ENCODE measurements at places on chromosomes 11 and 22.
A peak's percentile ranks its signal among the peaks of the same experiment; 100 is the strongest.

- peaks cover 18% of the 10 kb centered on the region for H3K36me3 ChIP-seq
- H3K4me1 ChIP-seq = peaks cover 37% of the 10 kb centered on the region
- DNase-seq = no peak
- H3K27me3 ChIP-seq = no peaks in the 10 kb centered on the region
- H3K4me3 ChIP-seq = no peak overlapping the region
- H3K27ac ChIP-seq = no peak overlapping the region
Observed at GRCh38 chr11:78467370-78467769, 49.8 kb upstream of the GAB2 start.

DNA sequence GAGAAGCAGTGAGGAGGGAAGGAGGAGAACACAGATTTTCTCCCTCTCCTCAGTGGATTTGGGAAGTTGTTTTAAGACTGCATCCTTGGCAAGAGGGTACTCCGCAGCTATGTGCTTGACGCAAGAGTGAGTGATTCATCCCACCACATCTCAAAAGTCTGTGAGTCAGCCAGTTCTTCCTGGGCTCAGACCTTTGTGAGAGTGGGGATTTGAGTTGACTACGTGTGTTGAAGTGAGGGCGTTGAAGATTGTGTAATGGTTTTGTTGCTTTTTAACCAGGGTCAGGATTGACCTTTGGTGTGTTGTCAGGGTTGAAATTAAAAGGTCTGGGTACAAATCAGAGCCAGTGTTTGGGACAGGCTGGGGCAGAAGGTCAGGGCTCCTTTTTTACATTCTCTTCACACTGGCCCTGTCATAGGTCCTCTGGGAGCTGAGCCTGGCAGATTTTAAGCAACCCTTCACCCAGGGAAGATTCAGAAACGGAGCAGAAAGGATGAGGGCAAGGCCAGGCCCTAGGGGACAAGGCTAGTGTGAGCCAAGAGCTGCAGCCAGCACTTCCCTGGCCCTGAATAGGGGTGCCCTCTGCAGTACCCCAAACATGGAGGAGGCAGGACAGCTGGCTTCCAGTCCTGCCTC, 4.2 kb upstream of the C11orf86 start:
- H3K27me3 ChIP-seq = peaks cover 12% of the 10 kb centered on the region
- no peak overlapping the region for H3K27ac ChIP-seq
- H3K4me3 ChIP-seq = no peak overlapping the region
- H3K36me3 ChIP-seq = no peaks in the 10 kb centered on the region
- no peaks in the 10 kb centered on the region for H3K4me1 ChIP-seq

DNA sequence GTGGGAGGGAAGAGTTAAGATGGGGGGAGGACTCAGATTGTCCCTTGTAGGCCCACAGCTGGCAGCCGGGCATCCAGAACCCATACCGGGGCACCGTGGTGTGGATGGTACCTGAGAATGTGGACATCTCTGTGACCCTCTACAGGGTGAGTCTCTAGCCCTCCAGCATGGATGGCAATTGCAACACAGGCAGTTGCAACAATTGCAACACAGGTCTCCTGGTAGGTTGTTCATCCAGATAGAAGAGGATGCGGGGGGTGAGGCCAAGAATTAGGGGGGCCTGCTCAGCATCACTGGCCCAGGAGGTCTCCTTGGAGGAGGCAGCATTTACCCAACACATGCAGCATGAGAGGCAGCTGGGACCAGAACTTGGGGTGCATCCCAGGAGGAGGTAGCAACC, 3.4 kb downstream of the EHBP1L1 start:
- no peaks in the 10 kb centered on the region for H3K27me3 ChIP-seq
- H3K36me3 ChIP-seq = peaks cover 53% of the 10 kb centered on the region
- H3K4me3 ChIP-seq = no peak overlapping the region
- peak overlapping the region; percentile 80 for H3K27ac ChIP-seq

DNA sequence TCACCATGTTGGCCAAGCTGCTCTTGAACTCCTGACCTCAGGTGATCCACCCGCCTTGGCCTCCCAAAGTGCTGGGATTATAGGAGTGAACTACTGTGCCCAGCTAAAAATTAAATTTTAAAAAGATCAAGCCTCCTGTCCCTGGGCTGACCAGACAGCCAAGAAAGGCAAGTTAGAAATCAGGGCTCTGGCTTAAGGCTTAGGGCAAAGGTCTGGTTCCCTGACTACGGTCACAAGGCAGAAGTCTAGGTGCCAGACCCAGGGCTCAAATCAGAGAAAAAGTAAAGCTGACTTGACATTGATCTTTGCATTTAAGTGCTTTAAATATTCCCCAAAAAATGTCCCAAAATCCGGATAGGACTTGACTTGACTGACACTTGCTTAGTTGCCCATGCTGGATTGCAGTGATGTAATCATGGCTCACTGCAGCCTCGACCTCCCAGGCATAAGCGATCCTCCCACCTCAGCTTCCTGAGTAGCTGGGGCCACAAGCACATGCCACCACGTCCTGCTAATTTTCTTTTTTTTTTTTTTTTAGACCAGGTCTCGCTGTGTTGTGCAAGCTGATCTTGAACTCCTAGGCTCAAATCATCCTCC, 17.3 kb upstream of the CRKL start:
- H3K36me3 ChIP-seq = no peaks in the 10 kb centered on the region
- no peak overlapping the region for H3K4me3 ChIP-seq
- no peak overlapping the region for H3K27ac ChIP-seq
- H3K4me1 ChIP-seq = no peaks in the 10 kb centered on the region
- DNase-seq = no peak

GRCh38 chr11:72000202-72000867, 1.6 kb downstream of the IL18BP start:
- no peak for DNase-seq
- H3K4me1 ChIP-seq = peaks cover 39% of the 10 kb centered on the region
- no peak overlapping the region for H3K27ac ChIP-seq
- no peaks in the 10 kb centered on the region for H3K27me3 ChIP-seq
- H3K4me3 ChIP-seq = no peak overlapping the region
